NCI-H2227 treated with DMSO at 0.1 percent for 48 hours (cell line): ENCODE measurements at places on chromosomes 5 and 9.

DNA sequence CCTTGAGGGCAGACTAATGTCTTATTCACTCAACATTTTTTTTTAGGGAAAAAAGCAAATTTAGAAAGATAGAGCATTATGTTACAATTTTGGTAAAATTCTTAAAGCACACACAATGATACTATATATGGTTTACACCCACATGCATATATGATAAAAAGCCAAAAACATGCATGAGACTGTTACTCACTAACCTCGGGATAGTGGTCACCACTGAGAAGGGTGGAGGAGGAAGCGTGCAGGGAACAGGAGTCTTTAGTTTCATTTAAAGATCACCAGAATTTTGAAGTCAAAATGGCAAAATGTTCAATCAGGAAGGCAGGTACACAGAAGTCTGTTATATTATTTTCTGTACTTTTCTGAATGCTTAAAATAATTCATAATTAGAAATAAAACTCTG is 9.2 kb downstream of the ARL15 start:
- DNase-seq = no peak

- DNase-seq = no peak
Observed at GRCh38 chr5:56585999-56586691, 229.2 kb upstream of the MAP3K1 start.

DNA sequence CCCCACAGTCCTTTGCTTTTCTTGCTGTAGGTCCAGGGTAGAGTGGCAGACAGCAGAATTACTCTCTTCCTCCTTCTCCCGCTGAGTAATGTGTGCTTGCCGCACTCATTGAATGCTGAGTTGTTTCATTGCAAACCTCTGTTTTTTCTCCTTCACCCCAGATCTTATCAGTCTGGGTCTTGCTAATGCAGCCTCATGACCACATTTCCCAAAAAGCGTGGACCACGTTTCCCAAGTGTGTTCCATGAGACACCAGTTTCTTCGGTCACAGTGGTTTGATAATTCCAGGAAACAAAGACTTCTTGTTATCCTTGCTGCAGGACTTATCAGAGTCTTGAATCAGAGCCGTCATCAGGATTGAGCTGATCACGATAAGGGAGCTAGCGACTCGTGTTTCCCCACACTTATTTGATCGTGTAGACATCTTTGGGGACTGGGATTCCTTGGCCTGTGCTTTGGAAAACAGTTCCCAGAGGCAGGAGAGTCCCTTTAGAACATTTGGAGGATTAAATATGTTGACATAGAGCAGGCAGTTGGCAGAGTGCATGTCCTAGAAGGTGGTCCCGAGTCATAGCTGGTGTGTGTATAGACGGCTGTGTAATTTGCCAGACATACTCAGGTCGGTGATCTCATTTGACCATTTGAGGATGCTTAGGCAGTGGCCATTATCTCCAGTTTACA is 4.4 kb downstream of the LRRC8A start:
- DNase-seq = no peak

- DNase-seq = peak; percentile 54
Observed at GRCh38 chr9:78694974-78695373, 398.0 kb downstream of the PSAT1 start.

DNA sequence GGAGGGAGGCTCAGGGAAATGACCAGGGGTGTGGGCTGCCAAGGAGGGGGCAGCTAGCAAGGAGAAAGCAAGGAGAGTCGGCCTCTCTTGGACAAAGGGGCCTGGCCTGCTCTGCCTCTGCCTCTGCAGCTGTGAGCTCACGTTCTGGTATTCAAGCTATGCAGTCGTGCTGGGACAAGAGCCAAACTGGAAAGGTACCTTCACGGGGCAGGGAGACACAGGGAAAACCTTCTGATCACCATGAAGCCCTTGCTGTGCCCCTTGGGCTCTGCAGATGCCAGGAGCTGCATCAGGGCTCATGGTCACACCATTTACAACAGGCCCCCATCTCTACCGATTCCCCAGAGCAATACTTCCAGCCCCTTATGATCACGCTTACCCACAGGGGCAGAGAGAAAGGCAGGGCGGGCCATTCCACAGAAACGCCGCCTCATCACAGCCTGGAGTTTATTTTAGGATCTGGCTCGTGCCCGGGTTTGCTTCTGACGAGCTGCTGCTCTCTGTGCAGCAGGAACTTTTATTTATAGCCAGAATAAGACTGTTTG is 63.2 kb downstream of the PRRT1B start:
- no peak for DNase-seq

GRCh38 chr9:121914017-121914595 is 179.0 kb downstream of the TTLL11 start:
- no peak for DNase-seq

DNA sequence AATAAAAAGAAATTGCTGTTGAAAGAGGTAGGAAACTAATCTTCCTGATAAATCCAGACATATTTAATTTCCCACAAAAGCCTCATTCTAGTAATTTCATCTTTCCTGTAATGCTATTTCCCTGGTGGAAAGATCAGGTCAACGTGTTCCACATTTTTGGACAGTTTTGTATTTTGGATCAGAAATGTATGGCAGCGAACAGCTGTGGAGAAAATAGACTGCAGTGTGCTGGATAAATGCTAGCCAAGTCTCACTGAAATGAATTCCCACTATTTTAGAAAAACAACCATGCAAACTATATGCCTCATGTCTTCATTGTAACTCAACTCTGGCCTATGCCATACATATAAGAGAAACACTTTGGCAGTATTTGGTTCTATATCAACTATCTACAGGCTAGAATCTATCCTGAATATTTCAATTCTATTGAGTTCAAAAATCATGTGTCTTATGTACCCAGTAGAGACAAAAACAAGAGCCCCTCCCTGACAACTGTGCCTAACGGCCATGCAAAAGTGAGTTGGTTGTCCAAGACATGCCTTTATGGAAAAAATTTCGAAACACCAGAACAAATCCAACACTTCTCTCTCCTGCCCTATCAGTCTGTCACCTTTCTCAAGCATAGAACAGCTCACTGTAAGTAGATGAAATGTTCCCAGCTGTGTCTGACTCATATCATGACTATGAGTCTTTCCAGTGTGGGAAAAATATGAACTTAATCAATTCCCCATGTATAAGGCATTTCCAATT is 191.3 kb upstream of the NREP start:
- no peak for DNase-seq

GRCh38 chr9:89006267-89006666 is 15.0 kb downstream of the S1PR3 start:
- no peak for DNase-seq

GRCh38 chr9:114053246-114054005 is 24.7 kb downstream of the AMBP start:
- no peak for DNase-seq

GRCh38 chr5:118558871-118559270 is 429.5 kb downstream of the DTWD2 start:
- no peak for DNase-seq

DNA sequence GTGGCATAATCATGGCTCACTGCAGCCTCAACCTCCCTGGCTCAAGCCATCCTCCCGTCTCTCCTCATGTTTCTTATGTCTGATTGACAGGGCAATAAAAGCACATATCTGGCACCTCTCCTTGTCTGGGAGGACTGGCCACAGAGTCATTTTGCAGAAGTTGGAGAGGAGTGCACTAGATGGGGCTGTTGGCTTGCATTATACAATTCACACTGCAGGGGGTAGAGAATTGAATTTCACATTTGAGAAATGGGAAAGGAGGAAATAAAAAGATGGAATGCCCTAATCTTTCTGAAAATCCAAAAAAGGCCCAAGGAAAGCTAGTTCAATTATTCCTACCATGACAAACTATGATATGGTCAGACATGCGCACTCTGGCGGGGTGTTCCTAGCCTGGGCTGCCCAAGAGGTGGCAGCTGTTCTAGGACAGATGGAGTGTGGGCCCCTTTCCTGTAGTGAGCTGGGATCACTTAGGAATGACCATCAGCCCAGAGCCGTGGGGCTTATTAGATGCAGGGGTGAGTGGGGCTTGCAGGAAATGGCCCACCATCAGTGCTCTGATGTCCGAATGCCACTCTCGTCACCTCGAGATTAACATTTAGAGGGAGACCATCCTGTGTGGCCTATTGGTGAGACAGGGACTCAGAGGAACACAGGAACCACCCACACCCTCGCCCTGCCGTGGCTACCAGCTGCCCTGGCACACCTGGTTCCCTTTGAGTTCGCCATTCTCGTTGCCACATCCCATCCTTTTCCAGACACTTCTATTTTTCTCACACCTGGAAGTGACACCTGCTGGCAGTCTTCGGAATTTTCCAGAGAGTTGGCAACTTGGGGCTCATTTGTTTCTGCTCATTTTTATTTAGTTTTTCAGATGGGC is 21.8 kb upstream of the ANKRD18A start:
- peak; percentile 13 for DNase-seq

- no peak for DNase-seq
Observed at GRCh38 chr5:24094081-24094679, 550.6 kb downstream of the CDH10 start.

- no peak for DNase-seq
Observed at GRCh38 chr9:75707191-75707590, 183.3 kb upstream of the PCSK5 start.

DNA sequence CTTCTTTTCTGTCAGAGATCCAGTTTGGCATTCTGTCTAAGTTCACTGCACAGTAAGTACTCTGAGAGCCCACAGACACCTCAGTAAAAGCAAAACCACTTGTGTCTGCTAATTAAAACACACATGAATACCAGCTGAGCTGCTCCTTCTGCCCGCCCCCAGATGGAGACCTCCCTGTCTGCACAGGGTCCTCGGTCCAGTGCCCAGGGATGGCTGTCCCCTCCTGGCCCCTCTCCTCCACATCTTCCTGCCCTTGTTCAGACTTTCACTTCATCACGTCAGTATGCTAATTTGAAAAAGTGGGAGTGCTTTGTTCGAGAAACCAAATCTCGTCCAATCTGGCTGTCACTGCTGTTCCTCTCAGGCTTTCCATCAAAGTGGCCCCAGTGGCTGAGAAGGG is 43.5 kb downstream of the LIX1 start:
- no peak for DNase-seq

DNA sequence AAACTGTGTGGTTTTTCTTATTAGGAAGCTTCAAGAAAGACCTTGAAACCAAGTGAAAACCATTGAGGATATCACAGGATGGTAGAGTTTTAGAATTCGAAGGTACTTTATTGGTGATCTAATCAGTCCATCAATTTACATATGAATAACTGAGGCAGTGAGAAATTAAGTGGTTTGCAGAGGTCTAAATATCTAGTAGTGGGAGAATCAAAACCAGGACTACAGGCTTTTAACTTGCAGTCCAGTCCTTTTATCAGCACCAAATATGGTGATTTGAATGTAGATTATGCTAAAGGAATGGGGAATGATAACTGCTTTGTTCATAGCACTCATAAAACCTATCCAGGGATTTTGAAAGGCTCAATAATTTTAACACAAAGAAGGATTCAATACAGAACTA is 85.8 kb downstream of the ZSWIM6 start:
- no peak for DNase-seq
